ENCODE measurements at places on chromosomes 3 and 15.

GRCh38 chr3:177035676-177036075, 161.6 kb downstream of the TBL1XR1 start:
- DNase-seq: no peak

DNA sequence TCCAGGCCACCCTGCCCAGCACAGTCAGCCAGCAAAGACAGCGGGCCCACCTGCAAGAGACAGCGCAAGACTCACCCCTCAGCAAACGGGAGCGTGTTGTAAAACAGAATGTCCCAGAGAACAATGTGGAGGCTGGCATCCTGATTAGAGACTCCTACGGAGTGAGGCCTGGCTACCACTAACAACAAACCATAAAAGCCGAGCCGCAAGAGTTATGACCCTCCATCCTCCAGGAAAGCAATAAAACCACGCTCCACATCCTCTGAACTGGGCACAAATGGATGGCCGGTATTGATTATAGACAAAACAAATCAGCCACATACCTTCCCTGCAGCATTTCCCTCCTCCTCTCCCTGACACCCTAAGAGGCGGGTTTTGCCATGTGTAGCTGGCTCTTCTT, 75.8 kb upstream of the LIPC start:
- no peak for DNase-seq

DNA sequence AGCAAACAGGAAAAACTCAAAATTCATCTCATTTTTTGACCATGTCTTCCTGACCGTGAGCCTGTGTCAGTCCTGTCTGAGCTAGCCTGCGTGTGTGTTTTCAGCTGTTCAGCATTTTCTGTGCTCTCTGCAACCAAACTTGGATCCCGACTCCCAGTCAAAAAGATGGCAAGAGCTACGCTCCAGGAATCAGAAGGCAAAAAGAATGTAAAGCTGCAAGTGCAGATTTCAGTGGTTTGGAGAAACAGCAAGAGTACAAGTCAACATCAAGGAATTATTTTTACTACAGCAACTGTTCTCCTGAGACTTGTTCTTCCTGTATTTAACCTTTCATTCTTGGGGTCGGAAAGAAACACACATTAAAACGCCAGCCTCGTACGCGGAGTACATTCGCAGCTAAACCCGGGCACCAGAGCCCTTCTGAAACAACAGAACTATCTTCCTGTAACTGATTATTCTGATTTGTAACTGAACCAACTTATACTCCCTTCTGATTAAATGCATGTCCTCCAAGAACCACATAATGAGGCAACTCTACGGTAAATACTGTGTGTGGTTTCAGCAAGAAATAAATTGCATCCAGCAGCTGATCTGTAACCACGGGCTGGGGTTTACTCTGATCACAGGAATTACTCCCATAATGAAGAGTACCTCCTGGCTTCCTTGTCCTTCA, 107.4 kb downstream of the LRIG1 start:
- peak; percentile 80 for DNase-seq

DNA sequence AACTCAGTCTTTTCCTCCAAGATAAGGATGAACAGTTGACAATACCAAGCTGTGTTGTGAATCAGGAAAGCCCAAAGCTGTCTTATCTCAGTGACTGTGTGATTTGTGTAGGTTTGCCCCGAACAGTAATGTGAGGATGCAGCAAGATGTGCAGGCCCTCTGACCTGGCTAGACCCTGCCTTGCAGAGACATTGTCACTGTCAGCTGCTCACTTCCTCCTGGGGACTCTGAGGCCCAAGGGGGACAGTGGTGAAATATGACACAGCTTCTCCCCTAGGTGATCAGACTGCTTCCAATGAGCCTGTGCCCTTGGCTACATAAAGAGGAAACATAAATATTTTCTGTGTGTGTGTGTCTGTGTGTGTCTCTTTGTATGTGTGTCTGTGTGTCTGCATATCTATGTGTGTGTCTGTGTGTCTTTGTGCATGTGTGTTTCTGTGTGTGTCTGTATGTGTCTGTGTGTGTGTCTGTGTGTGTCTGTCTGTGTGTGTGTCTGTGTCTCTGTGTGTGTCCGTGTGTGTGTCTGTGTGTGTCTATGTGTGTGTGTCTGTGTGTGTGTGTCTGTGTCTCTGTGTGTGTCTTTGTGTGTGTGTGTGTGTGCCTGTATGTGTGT, 21.7 kb downstream of the LRRK1 start:
- DNase-seq: no peak

DNA sequence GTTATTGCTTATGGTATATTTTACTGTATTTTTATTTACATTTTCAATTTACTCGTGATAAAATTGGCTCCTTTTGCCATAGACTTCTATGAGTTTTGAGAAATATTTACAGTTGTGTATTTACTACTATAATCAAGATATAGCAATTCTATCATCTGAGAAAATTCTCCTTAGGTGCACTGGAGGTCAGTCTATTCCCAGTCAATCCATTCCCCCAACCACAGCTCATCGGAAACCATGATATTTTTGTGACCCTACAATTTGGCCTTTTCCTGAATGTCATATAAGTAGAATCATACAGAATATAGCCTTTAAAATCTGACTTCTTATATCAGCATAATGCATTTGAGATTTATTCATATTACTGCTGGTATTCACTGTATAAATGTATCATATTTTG, 114.7 kb upstream of the LRTM1 start:
- no peak for DNase-seq

GRCh38 chr15:50355619-50355905, 564 bp upstream of the GABPB1 start:
- no peak for DNase-seq

DNA sequence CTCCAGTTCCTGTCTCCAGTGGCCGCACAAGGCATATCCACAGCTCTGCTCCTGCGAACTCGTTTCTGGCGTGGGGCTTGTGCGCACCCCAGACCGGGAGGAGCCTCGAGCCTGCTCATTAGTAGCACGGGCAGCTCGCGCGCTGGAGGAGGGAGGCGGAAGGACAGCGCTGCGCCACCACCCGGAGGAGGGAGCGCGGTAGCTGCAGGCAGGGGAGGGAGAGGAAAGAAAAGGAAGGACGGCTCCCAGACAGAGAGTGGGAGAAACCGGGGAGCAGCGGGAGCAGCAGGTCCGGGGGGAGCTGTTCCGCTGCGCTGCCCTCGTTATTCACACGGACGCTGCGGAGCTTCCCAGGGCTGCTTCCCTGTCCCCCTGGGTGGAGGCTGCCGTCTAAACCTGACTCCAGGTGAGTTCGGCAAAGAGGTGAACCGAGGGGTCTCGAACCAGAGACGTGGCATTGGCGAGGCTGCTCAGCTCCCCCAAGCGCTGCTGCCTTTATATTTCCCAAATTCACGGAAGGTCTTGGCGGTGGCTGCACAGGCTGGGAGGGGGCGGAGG, 121.3 kb upstream of the ZNF717 start:
- DNase-seq: peak; percentile 70

DNA sequence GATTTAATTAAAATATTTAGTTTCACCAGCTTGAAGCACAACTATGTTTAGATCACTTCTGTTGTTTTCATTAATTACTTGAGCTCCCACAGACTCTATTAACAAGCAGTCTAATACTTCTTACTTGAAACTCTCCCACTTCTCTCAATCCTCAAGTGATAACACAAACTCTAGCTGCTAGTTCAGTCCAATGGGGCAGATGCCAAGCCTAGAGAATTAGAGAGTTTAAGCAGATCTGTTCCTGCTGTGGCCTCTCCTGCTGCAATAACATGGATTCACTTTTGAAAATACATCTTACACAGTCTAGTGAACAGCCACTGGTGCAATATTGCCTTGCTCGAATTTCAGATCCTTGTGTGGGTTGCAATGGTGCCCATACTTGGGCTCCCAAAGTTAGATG, 566.4 kb upstream of the SGO1 start:
- DNase-seq: no peak

GRCh38 chr15:86255247-86255646, 175.6 kb downstream of the AGBL1 start:
- no peak for DNase-seq

- no peak for DNase-seq
These were observed 21.1 kb downstream of the PLA2G4F start for GRCh38 chr15:42135351-42135750.

DNA sequence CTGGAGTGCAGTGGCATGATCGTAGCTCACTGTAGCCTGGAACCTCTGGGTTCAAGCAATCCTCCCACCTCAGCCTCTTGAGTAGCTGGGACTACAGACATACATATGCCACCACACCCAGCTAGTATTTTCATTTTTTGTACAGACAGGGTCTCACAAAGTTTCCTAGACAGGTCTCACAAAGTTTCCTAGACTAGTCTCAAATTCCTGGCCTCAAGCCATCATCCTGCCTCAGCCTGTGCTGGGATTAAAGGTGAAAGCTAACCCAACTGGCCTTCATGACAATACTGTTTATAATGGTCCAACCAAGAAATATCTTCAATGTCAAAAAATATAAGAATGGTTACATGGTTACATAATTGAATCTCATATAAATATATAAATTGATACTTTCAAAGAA, 24.0 kb downstream of the GPR176 start:
- DNase-seq: peak; percentile 63

GRCh38 chr3:76827701-76828226, 212.1 kb upstream of the ROBO2 start:
- DNase-seq: no peak

GRCh38 chr3:14570864-14571263, 30.7 kb upstream of the GRIP2 start:
- DNase-seq: no peak

GRCh38 chr15:79798311-79798710, 98.5 kb downstream of the MTHFS start:
- peak; percentile 11 for DNase-seq

GRCh38 chr3:126745760-126746394, 41.8 kb downstream of the CHCHD6 start:
- DNase-seq: no peak

DNA sequence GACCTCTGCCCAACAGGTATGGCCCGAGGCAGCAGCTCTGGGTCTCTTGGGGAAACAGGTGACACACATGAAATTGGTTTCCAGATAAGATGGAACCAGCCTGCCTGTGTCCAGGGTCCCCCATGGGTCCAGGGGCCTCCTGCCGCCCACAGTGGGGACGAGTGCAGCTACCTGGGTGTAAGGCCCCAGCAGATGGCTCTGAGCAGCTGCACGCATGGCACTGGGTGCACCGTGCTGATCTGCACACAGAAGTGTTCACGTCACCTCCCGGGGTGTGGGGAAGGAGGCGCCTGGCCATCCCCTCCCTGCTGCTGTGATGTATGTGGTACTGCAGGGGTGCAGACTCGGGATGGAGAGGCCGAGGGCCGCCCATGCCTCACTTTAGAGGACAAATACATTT, 63.6 kb downstream of the NIPA2 start:
- DNase-seq: no peak

GRCh38 chr15:96344706-96345559, 14.4 kb downstream of the NR2F2 start:
- no peak for DNase-seq

DNA sequence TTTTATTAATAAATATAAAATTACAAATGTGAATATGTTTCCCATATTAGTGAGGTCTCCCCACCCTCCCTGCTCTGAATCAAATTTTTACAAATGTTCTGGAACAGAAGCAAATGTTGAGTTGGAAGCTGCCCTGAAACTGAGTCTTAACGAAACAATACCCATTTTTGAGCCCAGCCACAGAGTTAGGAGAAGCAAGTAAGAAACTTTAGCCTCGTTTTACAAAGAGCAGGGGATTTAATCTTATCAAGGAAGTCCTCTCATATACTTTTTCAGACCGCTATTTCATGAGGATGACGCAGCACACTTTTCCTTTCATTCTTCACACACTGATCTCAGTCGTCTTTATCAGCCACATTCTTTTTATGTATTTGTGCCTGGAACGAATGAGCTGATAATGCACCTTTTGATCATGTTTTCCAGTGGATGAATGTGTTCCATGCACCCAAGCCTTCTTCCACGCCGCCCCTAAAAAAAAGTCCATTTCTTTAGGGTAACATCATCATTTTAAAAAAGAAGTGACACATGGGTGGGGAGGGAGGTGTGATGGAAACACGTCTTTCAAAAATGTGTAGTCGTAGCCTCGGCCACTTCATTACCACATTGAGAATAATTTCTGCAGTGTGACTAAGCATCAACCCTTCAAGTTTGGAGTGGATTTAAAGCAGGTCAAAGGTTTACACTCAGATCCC, 48.1 kb downstream of the SETMAR start:
- DNase-seq: peak; percentile 20

- DNase-seq: no peak
These were observed 47.7 kb downstream of the MYO5A start for GRCh38 chr15:52480990-52481389.

GRCh38 chr3:67688231-67688630, 33.8 kb upstream of the SUCLG2 start:
- DNase-seq: no peak

DNA sequence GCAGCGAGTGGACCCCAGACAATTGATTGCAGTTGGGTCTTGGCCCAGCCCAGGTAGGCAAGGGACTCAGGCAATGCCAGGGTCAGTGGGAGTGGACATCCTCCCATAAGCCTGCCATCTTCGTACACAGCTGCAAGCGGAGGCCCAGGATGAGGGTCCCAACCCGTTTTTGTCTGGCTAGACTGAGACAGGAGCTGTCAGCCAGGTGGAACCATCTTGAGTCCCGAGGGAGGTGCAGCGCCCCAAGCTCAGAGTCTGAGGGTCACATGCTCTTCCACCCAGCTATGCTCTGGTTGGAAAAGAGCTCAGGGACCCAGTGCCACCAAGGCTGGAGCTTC, 22.6 kb upstream of the IP6K2 start:
- DNase-seq: no peak

- no peak for DNase-seq
These were observed at the start of gene CERS3 for GRCh38 chr15:100528833-100529428. Gene CERS3 (minus strand): TSS chr15:100528950. CDS start chr15:100501849, 27,101 bp downstream.

GRCh38 chr15:75107908-75108838, 84.8 kb downstream of the PPCDC start:
- DNase-seq: peak; percentile 87

DNA sequence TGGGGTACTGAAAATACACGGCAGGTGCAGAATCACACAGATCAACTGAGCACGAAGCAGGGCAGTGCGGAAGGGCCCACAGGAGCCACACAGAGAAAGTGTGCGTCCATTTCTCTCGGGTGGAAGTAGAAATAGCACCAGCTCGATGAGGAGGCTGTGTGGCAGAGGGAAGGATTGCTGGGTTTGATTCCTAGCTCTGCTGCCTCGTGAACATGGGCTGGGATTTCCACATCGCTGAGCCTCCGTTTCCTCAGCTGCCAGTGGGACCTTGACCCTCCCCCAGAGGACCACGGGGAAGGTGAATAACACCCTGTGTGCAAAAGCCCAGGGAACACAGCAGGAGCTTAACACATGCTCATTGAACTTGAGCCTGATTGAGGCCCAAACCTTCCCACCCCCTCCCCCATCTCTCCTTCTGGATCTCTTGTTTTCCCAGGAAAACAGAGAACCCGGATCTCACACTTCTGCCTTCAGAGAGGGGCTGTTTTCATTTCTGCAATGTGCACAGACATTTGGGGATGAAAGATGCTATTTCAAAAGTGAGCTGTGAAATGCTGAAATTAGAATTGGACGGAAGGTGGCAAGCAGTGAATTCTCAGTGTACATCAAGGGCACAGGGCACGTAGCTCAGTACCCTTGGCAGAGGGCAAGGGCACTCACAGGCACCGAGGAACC, 38.4 kb downstream of the ABTB1 start:
- no peak for DNase-seq

- no peak for DNase-seq
These were observed 12.6 kb upstream of the ADPGK start for GRCh38 chr15:72796210-72796514.

Measured in iris pigment epithelial cell (primary cell).